GM13977 (cell line): ENCODE measurements at places on chromosomes 3 and 15.

DNA sequence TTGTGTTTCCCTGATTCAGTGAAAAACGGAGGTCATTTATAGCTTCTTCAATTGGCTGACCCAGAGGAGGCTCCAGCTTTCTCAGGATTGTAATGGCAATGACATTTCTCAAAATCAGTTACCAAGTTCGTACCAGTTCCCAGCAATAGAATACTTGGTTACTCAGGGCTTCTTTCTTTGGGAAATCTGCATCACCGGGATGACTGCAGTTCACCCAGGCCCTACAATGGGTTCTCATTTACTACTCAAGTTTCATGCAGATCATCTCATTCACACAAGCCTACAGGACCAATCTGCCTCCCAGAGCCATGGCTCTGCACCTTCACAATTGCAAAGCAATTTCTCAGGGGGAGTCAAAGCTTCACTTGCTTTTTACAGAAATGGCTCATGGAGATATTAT lies 109.6 kb downstream of the FHIT start:
- DNase-seq = no peak

- DNase-seq = peak; percentile 43
Observed at GRCh38 chr15:68578980-68579935, at the start of gene CORO2B. TSS of gene CORO2B (plus strand) at chr15:68578993. CDS start at chr15:68579263, 270 bp downstream.

- DNase-seq = no peak
Observed at GRCh38 chr15:74311734-74312444, 55.6 kb downstream of the CYP11A1 start.

- peak; percentile 23 for DNase-seq
Observed at GRCh38 chr3:64530434-64531049, 157.3 kb downstream of the ADAMTS9 start.

- DNase-seq = no peak
Observed at GRCh38 chr3:190352861-190353457, 30.7 kb upstream of the CLDN1 start.

DNA sequence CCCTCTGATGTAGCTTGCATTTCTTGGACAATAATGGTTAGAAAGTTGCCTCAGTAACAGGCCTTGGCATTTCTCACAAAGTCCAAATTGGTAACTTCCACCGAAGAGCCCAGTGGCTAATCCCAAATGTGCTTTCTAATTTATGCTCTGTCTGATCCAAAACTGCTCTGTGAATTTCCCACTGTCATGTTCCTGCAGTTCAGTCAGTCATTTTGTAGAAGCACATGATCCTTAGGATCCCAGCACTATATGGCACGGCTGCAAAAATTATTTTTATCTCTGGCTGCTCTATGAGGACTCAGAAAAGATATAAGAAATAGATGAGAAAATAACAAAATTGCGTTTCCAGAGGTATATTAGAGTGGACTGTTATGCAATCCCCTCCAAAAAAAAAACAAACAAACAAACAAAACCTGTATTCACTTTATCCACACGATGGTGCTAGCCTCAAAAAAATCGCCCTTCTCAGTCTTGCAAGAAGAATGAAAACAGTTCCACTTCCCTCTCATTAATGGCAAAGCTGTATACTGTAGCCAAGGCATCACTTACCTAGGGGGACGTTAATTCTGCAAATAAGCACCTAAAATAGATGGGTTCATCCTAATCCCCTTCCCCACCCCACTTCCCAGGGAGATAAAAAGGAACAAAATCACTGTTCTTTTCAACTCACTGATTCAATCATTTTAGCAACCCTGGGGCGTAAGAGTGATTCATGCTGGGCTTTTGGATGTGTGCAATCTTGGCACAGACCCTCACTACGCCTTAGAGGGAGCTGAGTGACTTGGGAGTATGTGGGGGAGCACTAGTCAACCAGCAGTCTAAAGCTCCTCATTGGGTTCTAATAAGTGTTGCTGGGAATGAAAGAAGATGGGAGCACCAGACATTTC lies 61.3 kb downstream of the TMCO5A start:
- peak; percentile 25 for DNase-seq

GRCh38 chr3:108394016-108394415 lies 97.7 kb downstream of the HHLA2 start:
- DNase-seq = no peak

DNA sequence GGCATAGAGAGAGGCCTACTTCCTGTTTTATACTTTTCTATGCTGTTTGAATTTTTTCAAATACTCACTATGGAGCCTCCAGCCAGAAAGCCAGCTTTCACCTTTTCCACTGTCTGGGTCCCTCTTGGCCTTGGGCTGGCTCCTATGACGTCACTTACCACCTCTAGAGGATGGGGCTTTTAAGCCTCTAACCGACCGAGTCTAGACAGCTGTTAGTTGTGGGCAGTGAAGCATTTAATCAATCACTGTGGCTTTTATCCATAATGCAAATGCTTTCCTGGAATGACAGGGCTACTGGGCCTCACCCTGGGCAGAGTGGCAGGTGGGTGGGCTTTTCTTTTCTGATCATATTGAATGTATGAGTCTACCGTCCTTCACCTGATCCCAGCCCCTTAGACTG lies 61.9 kb downstream of the LRRK1 start:
- no peak for DNase-seq

DNA sequence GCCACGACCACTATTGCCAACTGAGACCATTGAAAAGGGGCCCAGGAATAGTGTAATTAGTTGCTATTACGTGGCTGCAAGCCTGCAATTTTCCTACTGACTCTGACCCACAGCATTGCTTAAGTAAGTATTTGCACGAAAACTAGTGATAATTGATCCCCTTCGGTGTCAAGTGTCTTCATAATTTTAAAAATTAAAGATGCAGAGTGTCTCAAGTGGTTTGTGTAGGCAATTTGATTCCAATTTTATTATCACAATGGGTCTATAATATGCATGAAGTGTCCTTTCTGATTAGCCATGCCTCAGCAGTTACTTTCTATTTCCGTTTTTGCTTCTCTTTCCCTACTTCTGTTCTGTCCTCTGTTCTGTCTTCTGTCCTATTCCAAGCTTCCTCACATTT lies 259.2 kb downstream of the C3orf38 start:
- DNase-seq = no peak

GRCh38 chr3:173920386-173920785 lies 522.8 kb downstream of the NLGN1 start:
- DNase-seq = no peak

DNA sequence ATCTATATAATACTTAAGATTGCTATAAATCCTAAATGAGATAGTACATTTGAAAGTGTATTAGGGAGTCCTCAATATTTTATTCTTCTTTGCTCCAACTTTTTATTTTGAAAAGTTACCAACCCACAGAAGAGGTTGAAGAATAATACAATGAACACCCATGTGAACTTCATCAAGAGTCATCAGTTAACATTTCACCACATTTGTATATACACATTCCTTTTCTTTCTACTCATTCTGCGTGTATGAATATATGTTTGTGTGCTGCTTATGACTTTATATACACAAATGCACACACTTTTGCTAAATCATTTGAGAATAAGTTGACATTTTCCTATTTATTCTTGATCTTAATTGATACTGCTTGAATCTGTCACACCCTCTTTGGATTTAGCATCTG lies 193.3 kb upstream of the CGNL1 start:
- DNase-seq = no peak

GRCh38 chr3:28280781-28281180 lies 39.4 kb downstream of the CMC1 start:
- no peak for DNase-seq

- DNase-seq = no peak
Observed at GRCh38 chr3:133797396-133798105, 8.1 kb upstream of the SRPRB start.

DNA sequence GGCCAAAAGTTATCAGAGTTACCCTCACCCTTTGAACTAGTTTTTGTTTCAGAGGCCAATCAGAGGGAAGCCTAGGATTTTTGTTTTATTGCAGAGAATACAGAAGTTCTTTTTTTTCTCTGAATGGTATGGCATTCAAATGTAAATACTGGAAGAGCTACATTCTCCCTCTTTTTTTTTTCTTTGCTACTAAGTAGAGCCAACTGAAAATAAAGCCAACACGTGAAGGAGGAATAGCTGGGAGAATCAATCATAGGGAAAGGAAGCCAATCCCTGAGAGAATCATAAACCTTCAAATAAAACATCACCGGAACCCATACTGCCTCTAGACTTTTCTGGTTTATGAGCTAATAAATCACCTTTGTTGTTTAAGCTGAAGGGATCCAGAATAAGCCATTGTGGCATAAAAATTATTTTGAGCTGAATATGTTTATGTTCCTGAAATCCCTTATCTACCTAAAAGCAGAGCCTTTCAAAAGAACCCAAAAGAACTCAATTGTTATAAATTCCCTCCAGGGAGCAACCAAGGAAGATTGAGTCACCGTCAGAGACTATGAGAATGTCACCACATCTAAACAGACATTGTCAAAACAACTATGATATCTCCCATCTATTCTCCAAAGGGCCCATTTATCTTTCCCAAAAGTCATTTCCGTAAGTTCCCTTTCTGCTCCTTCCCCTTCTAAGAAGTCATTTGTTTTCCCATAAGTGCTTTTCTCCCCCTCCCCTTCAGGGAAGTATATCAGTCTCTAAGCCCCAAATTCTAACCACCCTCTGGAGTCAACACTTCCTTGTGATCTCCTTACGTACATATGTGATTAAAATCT lies 3.8 kb upstream of the ZNF280D start:
- DNase-seq = no peak

- peak; percentile 93 for DNase-seq
Observed at GRCh38 chr3:49903451-49904424, at the start of gene MST1R. TSS of gene MST1R (minus strand) at chr3:49903873. CDS start at chr3:49903609, 264 bp downstream.

DNA sequence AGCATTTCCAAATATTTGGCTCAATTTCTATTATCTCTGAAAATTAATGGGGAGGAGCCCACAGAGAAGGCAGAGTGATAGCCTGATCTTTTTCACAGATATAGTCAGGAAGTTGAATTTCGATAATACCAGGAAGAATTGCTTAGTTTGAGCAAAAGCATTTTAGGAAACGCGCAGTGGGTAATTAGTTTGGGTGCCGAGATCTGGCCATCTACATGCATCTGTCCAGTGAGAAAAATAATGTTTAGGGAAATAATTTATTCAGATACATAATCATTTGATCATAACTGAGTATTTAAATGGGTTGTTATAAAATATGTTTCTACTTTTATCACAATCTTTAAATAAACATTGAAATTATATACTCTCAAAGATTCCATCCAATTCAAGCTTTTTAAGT lies 653.9 kb downstream of the RBMS3 start:
- no peak for DNase-seq

DNA sequence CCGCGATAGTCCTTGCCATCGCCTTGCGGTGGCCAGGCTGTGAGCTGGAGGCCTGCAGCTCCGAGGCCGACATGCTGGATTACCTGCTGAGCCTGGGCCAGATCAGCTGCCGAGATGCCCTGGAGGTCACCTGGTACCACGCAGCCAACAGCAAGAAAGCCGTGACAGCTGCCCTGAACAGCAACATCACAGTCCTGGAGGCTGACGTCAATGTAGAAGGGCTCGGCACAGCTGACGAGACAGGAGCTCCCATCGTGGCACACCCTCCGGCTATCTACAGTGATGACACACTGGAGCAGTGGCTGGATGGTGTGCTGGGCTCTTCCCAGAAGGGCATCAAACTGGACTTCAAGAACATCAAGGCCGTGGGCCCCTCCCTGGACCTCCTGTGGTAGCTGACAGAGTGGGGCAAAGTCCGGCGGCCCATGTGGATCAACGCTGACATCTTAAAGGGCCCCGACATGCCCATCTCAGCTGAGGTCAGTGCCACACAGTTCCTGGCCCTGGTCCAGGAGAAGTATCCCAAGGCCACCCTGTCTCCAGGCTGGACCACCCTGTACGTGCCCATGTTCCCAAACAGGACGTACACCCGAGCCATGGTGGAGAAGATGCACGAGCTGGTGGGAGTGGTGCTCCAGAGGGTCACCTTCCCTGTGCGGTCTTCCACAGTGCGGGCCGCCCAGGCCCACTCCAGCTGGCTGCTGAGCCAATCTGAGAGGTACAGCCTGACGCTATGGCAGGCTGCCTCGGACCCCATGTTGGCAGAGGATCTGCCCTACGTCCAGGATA lies 70.2 kb downstream of the FAM43A start:
- no peak for DNase-seq

GRCh38 chr3:36904641-36905040 lies 40.2 kb downstream of the TRANK1 start:
- no peak for DNase-seq

GRCh38 chr15:88255484-88256278 lies 858 bp downstream of the NTRK3 start:
- DNase-seq = peak; percentile 38

DNA sequence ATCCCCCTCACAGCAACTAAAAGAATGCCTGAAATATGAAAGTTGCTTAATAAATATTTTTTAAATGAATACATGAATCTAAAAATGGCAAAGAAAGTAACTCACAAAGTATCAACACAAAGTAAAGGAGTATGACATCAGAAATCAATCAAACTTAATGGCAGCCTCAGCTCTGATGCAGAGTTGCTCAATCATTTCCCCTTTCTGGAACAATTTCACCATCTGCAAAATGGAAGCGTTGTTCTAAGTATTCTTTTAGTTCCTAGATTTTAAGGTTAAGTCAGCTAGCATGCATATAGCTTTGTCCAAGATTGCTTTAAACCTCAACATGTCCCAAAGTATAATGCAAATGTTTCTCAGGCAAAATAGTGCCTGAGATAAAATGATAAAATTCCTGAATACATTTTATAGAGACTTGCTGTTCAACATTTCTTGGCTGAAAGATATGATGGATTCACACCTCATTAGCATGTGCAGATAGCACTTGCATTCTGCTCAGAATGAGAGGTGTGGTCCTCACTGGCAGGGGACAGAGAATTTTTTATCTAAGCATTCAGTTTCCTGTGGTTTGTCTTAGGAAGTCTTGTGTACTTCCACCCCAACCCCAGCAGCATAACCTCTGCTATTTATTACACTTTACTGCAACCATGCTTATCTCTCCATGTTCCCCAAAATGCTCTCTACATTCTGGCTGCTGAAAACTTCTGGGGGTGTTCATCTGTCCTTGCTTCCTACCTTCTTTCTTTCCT lies 429.3 kb downstream of the GRM7 start:
- no peak for DNase-seq

GRCh38 chr3:147425388-147425850 lies 16.3 kb downstream of the ZIC1 start:
- DNase-seq = no peak

GRCh38 chr3:72487946-72488737 lies 360.1 kb downstream of the SHQ1 start:
- no peak for DNase-seq

GRCh38 chr15:94777037-94777436 lies 545.7 kb downstream of the MCTP2 start:
- DNase-seq = no peak
